ENCODE measurements at places on chromosomes 7 and 10.

DNA sequence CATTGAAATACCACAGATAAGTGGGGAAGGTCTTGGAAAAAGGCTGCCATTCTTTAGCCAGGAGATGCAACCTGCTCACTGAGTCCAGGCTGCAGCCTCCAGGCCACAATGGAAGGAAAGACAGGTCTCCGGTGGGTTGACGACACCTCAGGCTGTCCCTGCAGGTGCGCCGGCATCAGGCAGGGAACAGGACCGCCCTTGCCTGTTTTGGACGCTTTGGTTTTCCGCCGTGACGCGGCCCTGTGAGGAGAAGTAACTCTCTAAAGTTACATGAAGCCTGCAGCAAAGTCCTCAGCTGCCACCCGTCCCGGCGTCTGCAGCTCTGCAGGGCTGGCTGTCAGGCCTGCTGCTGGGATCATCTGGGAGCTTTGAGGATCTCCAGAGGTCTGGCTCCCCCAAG is 147.0 kb downstream of the WDR37 start:
- DNase-seq = no peak

- DNase-seq = no peak
Observed at GRCh38 chr10:52145636-52146035, 168.4 kb upstream of the DKK1 start.

DNA sequence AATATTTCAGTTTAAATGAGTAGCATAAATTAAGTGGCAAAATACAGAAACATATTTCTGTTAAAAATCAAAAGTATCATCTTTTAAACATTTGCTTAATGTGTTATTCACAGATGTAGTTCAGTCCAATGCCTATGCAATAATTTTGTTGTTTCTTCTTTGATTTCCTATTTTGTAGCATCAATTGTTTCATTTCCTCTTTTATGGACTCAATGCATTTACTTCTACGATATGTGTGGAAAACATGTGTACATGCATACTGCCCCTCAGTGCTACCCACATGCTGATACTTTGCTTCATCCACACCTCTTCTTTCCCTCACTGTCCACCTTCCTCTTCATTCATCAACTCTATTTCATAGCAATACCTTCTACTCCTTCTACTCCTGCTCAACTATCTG is 108.1 kb downstream of the PTN start:
- no peak for DNase-seq

DNA sequence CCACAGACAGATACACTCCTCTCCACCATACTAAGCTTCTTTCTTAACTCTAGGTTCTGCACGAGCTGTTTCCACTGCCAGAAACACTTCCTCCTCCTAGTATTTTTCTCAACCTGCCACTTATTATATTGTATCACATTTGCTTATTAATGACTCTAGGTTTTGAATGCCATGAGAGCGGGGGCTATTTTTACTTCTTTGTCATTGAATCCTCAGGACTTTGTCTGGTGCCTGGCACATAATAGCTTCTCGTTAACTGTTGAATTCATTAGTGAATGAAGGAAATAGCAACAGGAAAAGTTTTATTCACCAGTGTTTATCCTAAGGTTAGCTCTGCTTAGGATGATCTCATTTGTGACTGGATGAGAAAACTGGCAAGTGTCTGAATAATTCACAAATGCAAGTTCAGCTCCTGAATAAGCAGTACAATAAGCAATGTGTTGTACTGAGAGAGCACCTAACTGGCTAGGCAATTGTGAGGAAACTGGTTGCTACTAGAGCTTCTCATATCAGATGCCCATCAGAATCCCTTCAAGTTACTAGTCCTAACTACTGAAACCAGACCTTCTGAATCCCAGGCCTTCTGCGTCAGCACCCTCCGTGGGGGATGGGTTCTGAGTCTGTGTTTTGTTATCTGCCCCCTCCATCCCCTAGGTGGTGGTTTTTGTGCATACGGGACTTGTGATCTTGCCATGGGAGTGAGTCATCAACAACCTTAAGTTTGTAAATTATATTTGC is 92.7 kb downstream of the LSMEM1 start:
- DNase-seq = no peak

GRCh38 chr10:109945473-109946177 is 22.3 kb upstream of the XPNPEP1 start:
- DNase-seq = no peak

GRCh38 chr10:75071756-75072155 is 39.7 kb upstream of the SAMD8 start:
- DNase-seq = no peak

DNA sequence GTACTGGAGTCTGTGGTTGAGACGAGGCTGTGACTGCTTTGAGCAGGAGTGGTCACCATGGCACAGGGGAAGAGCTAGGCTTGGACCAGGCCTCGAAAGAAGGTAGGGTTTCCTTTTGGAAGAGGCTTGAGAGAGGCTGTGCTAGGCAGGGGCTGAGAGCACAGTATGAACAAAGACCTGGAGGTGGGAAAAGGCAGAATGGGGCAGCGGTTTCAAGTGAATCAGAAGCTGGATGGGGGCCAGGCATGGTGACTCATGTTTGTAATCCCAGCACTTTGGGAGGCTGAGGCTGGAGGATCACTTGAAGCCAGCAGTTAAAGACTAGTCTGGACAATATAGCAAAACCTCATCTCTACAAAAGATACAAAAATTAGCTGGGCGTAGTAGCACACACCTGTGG is 65.9 kb downstream of the CLIP2 start:
- DNase-seq = no peak

DNA sequence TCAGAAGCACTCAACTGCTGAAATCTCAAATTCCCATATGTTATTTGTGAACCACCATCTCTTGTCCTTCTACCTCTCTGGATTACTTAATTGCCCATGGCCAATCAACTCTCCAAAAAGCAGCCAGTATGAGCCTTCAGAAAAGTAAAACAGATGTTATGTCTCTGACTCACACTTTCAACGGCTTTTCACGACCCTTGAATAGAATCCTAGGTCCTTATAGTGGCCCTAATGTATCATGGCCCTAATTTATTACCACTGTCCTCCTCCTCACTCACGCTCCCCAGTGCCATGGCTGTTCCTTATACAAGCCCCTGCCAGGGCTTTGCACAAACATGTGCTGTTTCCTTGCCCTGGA is 20.0 kb downstream of the ZNF438 start:
- no peak for DNase-seq

GRCh38 chr7:113768387-113768786 is 150.4 kb downstream of the PPP1R3A start:
- DNase-seq = no peak

DNA sequence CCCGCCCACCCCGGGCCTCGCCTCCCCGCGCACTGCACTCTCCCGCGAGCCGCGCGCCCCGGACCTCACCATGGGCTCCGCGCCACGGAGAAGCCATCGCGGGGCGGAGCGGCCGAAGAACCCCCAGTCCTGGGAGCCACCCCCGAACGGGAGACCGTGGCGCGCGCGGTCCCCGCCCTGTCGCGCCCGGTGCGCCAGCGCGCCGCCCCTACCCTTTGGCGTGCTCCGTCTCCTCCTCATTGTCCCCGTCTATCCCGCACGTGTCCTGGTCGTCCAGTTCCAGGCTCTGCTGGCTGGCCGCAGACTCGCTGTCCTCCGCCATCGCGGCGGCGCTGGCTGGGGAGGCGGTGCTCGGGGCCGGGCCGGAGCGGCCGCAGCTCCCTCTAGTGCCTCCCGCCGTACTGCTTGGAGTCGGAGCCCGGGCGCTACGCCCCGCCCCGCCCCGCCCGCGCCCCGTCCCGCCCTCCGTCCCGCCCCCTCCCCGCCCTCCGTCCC is at the start of gene NMT2:
NMT2 (minus strand) TSS at position 403 of the 495 bp plus-strand sequence; CDS start at position 322, 81 bp downstream.
- peak; percentile 81 for DNase-seq

DNA sequence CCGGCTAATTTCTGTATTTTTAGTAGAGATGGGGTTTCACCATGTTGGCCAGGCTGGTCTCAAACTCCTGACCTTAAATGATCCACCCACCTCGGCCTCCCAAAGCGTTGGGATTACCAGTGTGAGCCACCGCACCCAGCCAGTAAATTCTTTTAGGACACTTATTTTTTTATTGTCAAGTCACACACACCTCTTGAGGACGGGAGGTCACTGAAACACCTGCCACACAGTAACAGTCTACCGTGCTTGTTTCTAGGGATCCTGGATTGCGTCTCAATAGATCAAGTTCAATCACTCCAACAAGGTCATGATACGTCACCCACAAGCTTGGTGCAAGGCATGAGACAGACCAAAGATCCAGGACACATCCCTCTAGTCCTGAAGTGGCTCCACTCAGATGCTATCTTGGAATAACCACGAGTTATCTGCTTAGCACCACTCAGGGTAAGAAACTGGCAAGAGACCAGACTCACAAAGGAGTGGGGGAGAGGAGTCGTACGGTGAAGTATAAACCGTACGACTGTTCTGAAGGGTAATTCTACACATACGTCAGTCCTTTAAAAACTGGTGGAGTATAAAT is 58.9 kb upstream of the NCAPG2 start:
- no peak for DNase-seq
